H54 (cell line): ENCODE measurements at places on chromosomes 1 and 21.
A peak's percentile ranks its signal among the peaks of the same experiment; 100 is the strongest.

DNA sequence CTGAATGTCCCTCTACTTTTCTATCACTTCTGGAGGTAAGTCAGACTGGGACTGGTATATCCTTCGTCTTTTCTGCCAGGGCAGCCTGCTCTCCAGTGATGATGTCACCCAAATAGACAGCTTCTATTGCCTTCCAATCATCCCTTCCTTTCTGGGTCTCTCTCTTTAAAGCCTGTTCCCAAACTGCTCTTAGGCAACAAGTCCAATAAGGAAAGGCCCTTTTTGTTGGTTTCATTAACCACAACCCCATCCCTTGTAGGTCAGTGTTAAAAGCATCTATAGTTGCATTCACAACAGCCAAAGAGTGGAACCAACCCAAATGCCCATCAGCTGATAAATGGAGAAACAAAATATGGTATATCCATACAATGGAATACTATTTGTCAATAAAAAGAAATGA is 114.4 kb downstream of the CNIH3 start:
- DNase-seq: no peak

- DNase-seq: no peak
Measured at GRCh38 chr1:17892851-17893250, 137.7 kb downstream of the ACTL8 start.

DNA sequence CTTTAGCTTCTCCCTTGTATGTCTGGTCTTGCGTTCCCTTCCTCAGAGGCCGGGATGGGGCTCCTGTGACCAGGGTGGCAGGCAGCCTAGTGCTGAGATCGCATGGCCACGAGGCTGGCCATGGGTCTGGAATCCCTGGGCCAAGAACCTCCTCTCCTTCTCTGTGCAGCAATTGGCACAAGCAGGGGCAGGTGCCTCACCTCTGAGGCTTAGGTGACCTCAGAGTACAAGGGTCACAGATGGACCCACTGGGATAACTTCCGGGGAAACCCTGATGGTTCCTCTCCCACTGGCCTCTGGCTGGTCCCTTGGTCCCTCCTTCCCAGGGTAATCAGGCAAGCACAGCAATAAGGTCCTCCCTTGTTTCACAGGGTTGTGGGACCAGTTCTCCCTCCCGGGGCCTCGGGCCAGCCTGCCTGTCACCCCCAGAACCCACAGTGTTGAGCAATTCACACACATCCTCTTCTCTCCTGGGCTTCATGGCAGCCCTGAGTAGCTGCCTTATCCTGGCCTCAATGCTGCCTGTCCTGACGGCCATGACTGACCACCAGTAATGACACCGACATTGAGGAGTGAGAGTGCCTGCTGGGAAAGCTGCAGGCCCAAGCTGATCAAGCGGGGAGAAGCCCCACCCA is 38.6 kb downstream of the BMP8A start:
- no peak for DNase-seq

DNA sequence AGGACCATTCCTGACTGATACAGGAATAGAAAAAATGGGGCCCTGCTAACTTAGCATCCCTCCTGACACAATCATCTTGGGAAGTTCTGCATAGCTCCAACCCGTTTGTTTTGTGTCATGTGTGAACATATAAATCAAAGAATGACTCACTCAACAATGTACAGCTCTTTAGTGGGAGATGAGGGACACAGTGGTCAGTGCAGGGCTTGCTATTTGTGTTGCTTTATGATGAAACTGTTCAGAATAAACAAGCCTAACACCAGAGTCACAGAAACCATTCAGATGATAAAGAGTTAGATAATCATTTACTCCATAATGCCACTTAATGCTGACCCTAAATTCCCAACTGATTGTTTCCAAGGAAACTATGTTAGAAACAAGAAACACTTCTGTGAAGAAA is 154.2 kb upstream of the ZNHIT6 start:
- no peak for DNase-seq

GRCh38 chr1:200410566-200410878 is 686 bp upstream of the ZNF281 start:
- no peak for DNase-seq

GRCh38 chr1:66705110-66705509 is 47.1 kb upstream of the DYNLT5 start:
- DNase-seq: no peak

DNA sequence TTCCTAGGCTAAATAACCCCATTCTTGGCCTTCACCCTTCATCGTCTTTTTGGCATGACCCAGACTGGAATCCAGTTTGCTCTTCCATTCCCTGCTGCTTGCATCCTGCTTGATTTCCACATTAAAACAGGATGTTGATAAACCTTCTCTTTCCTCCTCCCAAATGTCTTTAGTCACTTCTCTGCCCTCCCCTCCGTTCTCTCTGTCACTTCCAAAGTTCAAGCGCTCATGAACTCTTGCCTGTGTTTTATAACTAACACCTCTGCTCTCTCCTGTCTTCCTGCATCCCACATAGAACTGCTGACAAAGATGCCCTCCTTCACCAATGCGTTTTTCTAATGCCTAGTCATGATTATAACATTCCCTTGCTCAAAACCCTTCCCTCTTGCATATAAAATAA is 65.6 kb upstream of the SLC44A3 start:
- DNase-seq: no peak

- DNase-seq: no peak
Measured at GRCh38 chr1:240363315-240363714, 248.6 kb downstream of the GREM2 start.

DNA sequence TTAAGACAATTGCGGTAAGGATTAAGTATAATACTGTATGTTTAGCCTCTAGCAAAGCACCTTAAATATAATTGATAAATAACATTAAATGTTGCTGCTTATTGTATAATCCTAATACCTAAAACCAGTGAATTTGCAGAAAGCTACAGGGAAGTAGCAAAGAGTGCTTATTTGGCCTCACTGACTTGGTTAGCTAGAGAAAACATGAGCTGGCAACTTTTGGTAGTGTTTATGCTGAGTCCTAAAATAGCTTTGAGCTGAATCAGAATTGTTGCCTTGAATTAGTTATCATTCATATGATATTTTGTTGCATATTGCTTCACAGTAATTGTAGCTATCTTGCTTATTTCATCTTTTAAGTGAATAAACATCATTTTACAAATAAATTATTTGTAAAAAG is 3.5 kb downstream of the TRIM67 start:
- peak; percentile 47 for DNase-seq

DNA sequence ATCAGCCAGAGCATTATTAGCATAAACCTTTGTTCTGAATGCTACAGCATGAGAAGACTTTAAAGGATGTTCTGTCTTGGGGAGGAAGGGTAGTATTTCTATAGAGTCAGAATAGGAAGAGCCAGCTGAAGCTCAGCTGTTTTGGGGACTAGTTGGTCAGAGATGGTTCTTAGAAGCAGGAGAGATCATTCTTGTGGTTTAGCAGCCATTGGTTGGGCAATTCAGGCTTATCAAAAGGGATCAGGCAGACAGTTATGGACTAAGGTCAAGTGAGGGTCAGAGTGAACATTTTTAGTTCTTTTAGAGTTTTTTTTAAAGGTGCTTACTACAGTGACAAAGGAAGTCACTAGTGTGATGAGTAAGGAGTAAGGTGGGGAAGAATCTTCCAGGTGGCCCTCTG is 245.5 kb downstream of the RPS6KC1 start:
- no peak for DNase-seq

DNA sequence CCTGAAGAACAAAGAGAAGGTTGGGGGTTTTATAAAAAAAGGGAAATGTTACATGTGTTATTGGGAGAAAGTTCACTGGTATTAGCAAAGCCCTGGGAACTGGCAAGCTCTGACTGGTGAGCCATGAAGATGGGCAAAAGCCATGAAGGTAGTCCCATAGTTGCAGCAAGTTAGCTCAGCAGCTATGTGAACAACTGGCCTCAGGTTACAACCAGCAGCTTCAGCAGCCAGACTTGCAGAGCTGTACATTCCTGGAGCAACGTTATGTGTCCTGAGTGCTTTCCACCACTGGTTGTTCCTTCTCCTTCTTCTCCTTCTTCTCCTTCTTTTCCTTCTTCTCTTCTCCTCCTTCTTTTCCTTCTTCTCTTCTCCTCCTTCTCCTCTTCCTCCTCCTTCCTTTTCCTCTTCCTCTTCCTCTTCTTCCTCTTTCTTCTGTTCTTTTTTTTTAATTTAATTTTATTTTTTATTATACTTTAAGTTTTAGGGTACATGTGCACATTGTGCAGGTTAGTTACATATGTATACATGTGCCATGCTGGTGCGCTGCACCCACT is 56.1 kb upstream of the TLR5 start:
- no peak for DNase-seq

GRCh38 chr1:10714337-10715114 is 81.9 kb downstream of the CASZ1 start:
- DNase-seq: peak; percentile 53

- DNase-seq: no peak
Measured at GRCh38 chr1:19514391-19514831, 29.1 kb upstream of the CAPZB start.

- no peak for DNase-seq
Measured at GRCh38 chr1:112322983-112323678, 72.9 kb upstream of the CTTNBP2NL start.

DNA sequence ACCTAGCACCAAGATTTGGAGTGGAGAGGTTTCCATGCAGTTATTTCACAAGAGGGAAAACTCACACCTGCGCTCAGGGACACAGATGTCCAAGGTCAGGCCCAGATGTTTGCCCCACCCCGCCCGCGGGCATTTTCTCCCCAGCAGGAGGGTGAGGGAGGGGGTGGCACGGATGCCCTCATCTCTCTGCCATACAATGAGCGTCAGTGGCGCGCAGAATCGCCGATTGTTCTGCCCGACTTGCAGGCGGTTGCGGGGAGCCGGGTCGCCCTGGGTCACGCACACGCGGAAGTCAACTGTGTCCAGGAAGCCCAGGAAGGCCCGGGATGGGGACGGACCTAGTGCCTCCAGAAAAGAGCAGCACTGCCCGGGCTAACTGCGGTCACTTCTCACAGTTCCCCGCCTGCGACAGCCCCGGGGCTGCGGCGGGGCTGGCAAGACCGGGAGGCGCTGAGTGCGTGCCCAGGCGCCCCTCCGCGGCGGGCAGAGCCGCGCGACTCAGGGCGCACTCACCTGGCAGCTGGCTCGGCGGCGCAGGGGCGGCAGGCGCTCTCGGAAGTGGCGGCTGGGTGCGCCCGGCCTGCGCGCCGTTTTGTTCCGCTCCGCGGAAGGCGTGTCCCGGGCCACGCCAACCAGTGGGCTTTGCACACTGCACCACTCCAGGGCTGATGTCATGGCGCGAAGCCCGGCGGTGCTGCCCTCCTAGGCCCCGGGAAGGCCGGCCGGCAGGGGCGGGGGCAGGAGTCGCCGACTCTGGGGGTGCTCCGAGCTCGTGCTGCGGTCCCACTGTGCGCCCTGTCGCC is at the start of gene CSRP1:
CSRP1 (minus strand) TSS at position 567 of the 803 bp plus-strand sequence. CDS start 10,820 bp downstream, outside the sequence.
- peak; percentile 93 for DNase-seq

- DNase-seq: no peak
Measured at GRCh38 chr1:30522031-30523004, 201.1 kb downstream of the MATN1 start.

DNA sequence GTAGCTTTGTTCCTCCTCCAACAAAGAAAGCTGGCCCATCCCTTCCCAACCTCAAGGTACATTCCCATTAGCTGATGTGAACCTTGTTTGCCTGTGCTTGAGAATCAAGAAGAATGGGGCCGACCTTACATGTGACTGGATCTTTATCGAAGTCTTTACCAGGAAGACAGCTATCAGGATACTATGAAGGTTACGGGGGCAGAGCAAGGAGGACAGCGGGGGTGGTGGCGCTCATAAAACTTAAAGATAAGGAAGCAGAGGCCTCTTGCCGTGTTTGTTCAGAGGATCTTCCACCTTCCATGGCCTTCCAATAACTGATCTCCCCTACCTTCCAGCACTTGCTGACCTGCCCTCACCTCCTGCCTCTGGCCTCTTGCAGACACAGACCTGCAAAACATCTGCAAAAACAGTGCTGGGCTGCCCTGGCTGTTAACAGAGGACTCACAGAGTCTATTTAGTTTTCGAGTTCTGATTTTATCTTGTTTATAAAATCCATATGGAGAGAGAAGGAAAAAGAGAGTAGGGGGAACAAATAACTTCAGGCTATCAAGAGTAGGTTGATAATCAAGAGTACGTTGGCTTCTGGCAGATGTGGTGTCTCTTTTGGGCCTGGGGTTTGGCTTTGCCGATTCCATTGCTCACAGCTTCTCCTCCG is 198.0 kb downstream of the HUNK start:
- DNase-seq: no peak

GRCh38 chr1:35115459-35116383 is 36.5 kb downstream of the ZMYM1 start:
- no peak for DNase-seq

DNA sequence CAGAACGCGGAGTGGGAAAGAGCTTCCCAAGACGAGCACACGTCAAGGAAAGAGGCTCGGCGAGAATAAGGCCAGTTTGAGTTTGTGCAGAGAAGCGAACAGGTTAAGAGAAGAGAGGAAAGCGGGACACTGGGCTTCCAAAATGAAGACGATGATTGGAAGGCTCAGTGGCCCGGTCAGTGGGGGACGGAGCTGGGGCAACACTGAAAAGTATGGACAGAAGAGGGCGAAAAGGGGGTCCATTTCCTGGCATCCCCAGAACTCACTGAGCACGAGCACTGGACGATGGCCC is 258 bp downstream of the CCT3 start:
- DNase-seq: no peak

DNA sequence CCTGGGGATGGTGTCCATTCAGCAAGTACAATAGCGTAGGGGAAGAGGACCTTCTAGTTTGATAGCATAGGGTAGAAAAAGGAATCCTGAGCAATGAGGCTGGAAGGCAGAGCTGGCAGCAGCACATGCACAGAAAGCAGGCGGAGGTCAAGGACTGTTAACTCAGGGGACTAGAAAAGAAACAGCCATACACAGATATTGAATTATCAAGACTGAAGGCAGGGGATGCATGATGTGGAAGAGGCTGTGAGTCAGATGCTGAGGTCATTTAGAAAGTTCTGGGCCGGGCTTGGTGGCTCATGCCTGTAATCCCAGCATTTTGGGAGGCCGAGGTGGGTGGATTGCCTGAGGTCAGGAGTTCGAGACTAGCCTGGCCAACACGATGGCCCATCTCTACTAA is 65.6 kb downstream of the OPTC start:
- DNase-seq: no peak

- DNase-seq: no peak
Measured at GRCh38 chr1:208235356-208235981, 8.7 kb downstream of the PLXNA2 start.

DNA sequence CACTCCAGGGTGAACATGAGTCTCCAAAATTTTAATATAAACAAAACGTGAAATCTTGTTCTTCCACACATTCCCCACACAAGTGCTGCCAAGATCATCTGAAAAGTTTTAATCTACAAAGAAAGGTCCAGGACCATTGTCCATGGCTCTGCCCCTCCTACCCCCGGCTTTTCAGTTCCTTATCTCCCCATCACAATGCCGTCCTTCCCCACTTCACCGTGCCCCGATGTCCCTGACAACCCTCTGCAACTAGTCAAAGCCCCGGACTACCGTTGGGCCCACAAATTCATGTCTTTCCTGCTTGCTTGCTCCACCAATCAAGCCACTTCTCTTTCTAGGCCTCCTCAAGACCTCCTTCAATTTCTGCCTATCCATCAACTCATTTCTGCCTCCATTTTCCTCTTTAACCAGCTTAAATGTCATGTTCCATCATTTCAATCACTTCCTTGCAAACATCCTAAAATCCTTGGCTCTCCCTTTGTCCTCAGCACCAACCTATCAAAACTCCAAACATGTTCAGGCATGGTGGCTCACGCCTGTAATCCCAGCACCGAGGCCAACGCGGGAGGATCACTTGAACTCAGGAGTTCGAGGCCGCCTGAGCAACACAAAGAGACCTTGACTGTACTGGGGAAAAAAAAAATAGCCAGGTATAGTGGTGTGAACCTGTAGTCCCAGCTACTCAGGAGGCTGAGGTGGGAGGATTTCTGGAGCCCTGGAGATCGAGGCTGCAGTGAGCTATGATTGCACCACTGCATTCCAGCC is 14.0 kb upstream of the BMP8B start:
- DNase-seq: no peak
